ENCODE measurements at places on chromosomes 3 and 15. TPM values are rescaled to one million over a fixed set of nuclear protein-coding genes. Genes with fewer than 3 reads are reported as not detected.

The WDR72 gene
- 0.08 TPM for total RNA-seq

The SLC25A26 gene
- total RNA-seq: 17.1 TPM

DNA sequence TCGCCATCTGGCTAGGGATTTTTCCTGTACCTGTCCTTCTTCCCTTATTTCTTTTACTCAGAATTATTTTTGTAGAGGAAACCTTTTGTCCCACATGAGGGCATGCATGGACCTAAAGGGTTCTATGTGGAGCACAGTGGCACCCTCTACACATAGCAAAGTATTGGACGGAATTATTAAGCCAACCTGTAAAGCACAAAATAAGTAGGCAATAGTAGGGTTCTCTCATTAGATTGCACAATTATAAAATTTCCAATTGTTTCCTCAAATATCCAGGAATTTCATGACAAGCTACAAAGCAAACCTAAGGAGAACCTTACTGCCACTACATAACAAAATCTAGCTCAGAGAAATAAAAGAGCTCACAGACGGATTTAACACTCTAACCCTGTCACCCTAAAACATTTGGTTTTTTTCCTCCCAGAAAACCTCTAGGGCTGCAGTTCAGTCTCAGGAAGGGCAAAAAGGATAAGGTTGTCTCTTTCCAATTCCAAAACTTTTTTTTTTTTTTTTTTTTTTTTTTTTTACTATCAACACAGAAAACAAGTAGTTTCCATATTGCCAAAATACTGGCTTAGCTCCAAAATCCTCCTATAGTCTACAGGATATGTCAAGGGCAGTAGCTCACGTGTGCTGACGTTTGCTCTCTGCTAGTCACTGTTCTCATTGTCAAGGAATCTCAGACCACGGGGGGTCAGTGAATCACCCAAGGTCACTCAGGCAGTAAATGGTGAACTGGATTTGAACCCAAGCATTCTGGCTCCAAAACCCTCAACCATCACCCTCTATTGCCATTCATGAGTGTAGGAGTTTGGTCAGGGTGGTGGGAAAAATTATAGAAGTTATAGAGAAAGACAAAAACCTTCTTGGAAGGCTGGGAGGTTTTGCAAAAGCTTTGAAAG, 52.3 kb downstream of the NCEH1 start:
- no peak for DNase-seq
- no peaks in the 10 kb centered on the region for H3K4me1 ChIP-seq
- H3K27ac ChIP-seq: no peak overlapping the region
- no peak overlapping the region for H3K4me3 ChIP-seq
- H3K36me3 ChIP-seq: no peaks in the 10 kb centered on the region

GRCh38 chr3:9041626-9042025, 78.4 kb upstream of the RAD18 start:
- H3K36me3 ChIP-seq: no peaks in the 10 kb centered on the region
- no peaks in the 10 kb centered on the region for H3K27me3 ChIP-seq
- no peak overlapping the region for H3K4me3 ChIP-seq
- H3K4me1 ChIP-seq: no peaks in the 10 kb centered on the region

- no peak for DNase-seq
- no peak overlapping the region for H3K4me3 ChIP-seq
- no peak overlapping the region for H3K27ac ChIP-seq
- peaks cover 6% of the 10 kb centered on the region for H3K4me1 ChIP-seq
- H3K36me3 ChIP-seq: no peaks in the 10 kb centered on the region
Observed at GRCh38 chr3:73498764-73499622, 125.7 kb downstream of the PDZRN3 start.

DNA sequence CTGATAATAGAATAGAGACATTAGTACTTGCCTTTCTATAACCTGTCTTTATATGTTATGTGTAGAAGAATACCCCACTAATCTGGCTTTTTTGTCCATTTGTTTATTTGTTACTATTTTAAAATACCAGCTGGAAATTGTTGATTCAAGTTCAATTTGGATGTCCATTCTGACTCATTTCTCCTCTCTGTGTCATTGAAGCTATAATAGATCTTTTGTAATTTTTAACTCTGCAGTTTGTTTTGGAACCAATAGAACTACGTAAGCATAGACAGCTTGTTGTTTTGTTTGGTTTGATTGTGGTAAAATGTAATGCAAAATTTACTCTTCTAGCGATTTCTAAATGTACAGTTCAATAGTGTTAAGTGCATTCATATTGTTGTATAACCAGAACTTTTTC, 390.4 kb downstream of the ZIC1 start:
- no peak overlapping the region for H3K27ac ChIP-seq
- no peaks in the 10 kb centered on the region for H3K27me3 ChIP-seq
- DNase-seq: no peak
- H3K36me3 ChIP-seq: no peaks in the 10 kb centered on the region
- no peaks in the 10 kb centered on the region for H3K4me1 ChIP-seq
- no peak overlapping the region for H3K4me3 ChIP-seq

DNA sequence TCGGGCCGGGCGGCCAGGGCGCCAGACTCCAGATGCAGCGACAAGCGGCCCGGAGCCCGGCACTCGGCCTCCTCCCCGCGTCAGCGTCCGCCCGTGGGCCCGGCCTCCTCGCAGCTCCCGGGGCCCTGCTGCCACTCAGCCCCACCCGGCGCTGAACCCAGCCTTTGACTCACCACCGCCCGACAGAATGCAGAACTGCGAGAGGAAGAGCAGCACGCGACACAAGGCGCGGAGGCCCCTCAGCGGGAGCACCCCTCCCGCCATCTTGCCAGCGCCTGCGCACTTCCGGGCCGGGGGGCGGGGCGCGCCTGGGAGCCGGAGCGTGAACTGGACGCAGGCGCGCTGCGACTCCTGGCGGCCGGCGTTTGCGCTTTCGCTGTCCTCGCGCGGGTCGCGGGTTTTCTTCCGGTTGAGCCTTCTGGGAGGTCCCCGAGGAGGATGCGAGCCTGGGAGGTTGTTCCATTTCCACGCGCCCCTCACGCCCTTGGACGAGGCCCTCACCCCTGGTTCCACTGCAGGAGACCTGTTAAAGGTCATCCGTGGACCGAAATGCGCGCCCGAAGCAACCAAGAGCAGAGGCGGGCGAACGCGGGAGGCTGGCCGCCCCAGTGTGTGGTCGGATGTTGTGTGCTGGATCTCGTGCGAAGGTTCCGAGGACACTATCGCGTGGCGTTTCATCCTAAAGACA, at the start of gene TM2D3:
Gene TM2D3 (minus strand): TSS at position 284 of the 688 bp plus-strand sequence. CDS start 20 bp downstream, at position 264.
- peak within 1 kb of the TSS; percentile 71 for H3K4me3 ChIP-seq
- peaks cover 6% of the 10 kb centered on the region for H3K4me1 ChIP-seq
- no peaks in the 10 kb centered on the region for H3K27me3 ChIP-seq
- peak within 1 kb of the TSS; percentile 96 for H3K27ac ChIP-seq
- no peaks in the 10 kb centered on the region for H3K36me3 ChIP-seq
- peak; percentile 92 for DNase-seq

GRCh38 chr3:117399311-117400078, 689.9 kb downstream of the TUSC7 start:
- no peak overlapping the region for H3K27ac ChIP-seq
- H3K4me3 ChIP-seq: no peak overlapping the region
- no peaks in the 10 kb centered on the region for H3K36me3 ChIP-seq
- no peaks in the 10 kb centered on the region for H3K4me1 ChIP-seq
- no peaks in the 10 kb centered on the region for H3K27me3 ChIP-seq

DNA sequence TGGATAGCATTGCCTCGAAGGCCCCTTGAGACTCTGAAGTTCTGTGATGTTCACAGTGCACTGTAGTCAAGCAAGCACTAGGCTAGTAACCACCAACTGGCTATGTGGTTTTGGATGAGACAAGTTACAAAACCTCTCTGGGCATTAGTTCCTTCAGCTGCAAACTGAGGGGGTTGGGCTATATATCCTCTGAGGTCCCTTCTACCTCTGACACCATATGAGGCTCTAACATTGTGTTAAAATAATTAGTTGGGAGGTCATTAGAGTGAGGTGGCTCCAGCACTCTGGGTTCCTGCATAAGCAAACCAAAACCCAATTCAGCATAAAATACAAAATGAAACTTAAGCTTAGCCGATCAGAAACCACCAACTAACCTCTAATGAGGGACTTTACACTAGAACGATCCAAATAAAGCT, 209.5 kb upstream of the LRRN1 start:
- no peak overlapping the region for H3K27ac ChIP-seq
- H3K4me1 ChIP-seq: no peaks in the 10 kb centered on the region
- no peak for DNase-seq
- no peaks in the 10 kb centered on the region for H3K36me3 ChIP-seq
- no peak overlapping the region for H3K4me3 ChIP-seq

Measured in colonic mucosa (tissue), 4 donors.